Cardiac muscle cell (in vitro differentiated cells and primary cell): ENCODE measurements at places on chromosomes 4 and X. TPM values are rescaled to one million over a fixed set of nuclear protein-coding genes. Genes with fewer than 3 reads are reported as not detected.

Gene MTHFD2L
- polyA plus RNA-seq: 10.8 and 12.0 TPM in 2 replicates

Gene ZNF711
- polyA plus RNA-seq: 18.8 and 28.9 TPM in 2 replicates

Gene TMEM271
- not detected in 2 replicates for polyA plus RNA-seq

Gene CDK16
- polyA plus RNA-seq: 481 and 575 TPM in 2 replicates

Gene DCLK2
- 3.2 and 4.3 TPM in 2 replicates for polyA plus RNA-seq

Gene CXCL6
- polyA plus RNA-seq: not detected in 2 replicates

Gene SH3RF1
- polyA plus RNA-seq: 3.4 and 4.4 TPM in 2 replicates

Gene CFI
- 2.6 and 5.2 TPM in 2 replicates for polyA plus RNA-seq

Gene HSFX4
- not detected in 2 replicates for polyA plus RNA-seq

Gene UNC5C
- 11.0 and 13.4 TPM in 2 replicates for polyA plus RNA-seq

Gene FRAS1
- polyA plus RNA-seq: 4.4 and 8.0 TPM in 2 replicates

Gene PNMA6F
- not detected in 2 replicates for polyA plus RNA-seq

Gene PPP1R3F
- polyA plus RNA-seq: 24.4 and 28.3 TPM in 2 replicates

Gene CFP
- 0.13 TPM in 1 of 2 replicates, not detected in the other for polyA plus RNA-seq

Gene FGG
- 0.68 TPM in 1 of 2 replicates, not detected in the other for polyA plus RNA-seq

Gene CD99L2
- polyA plus RNA-seq: 43.0 and 44.7 TPM in 2 replicates

Gene ZNF41
- polyA plus RNA-seq: 4.4 and 4.5 TPM in 2 replicates

Gene GPR143
- 7.1 and 12.8 TPM in 2 replicates for polyA plus RNA-seq

Gene RASSF6
- polyA plus RNA-seq: not detected in 2 replicates

Gene TLR2
- 1.0 TPM in 1 of 2 replicates, not detected in the other for polyA plus RNA-seq

Gene PAGE2B
- 0.62 TPM in 1 of 2 replicates, not detected in the other for polyA plus RNA-seq

Gene G3BP2
- 181 and 194 TPM in 2 replicates for polyA plus RNA-seq

Gene GPRASP2
- 23.8 and 34.1 TPM in 2 replicates for polyA plus RNA-seq
